Stimulated activated CD4-positive, alpha-beta T cell treated with anti-CD3 and anti-CD28 coated beads, Interleukin-1b, Interleukin-23, amount 100 ng/mL, for 1 hour (primary cell): ENCODE measurements at places on chromosomes 7 and 10.

DNA sequence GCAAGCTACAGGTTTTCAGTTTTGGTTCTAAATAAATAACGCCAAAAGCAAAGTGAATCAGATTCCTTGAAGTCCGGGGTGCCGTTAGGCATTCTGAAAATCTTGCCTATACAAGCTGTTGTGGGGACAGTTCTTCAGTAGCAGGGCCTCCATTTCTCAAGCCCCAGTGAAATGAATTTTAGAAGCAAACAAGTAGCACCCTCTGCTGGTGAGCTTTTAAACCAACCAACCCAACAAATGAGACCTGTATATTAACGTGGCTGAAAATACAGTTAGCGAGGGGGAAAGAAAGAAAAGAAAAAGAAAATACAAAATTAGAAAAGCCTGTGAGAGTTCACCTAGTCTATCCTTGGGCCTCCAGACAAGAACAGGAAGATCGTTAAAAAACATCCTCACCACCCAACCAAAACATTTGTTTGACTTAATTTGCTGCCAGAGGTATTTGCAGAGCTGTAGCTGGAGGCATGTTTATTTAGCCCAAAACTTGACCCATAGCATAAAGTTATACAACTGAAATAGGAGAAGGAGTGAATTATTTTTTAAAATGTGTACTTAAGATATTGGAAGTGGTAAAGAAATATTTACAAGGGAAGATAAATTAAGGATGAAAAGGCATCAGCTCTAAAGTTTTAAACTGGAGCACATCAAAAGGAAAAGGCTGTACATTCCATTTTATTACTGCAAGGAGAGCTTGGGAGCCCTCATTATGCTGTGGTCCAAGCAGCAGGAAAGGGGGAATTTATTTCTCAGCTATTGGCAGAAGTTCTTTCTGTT lies 98.9 kb downstream of the DYNC1I1 start:
- no peak for DNase-seq

DNA sequence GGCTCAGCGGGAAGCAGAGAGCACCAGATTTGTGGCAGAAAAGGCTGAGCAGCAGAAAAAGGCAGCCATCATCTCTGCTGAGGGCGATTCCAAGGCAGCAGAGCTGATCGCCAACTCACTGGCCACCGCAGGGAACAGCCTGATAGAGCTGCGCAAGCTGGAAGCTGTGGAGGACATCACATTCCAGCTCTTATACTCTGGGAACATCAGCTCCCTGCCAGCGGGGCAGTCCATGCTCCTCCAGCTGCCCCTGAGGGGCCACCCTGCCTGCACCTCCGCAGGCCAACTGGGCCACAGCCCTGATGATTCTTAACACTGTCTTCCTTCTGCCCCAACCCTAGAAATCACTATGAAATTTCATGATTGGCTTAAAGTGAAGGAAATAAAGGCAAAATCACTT lies 18.6 kb downstream of the CWF19L1 start:
- no peak for DNase-seq

DNA sequence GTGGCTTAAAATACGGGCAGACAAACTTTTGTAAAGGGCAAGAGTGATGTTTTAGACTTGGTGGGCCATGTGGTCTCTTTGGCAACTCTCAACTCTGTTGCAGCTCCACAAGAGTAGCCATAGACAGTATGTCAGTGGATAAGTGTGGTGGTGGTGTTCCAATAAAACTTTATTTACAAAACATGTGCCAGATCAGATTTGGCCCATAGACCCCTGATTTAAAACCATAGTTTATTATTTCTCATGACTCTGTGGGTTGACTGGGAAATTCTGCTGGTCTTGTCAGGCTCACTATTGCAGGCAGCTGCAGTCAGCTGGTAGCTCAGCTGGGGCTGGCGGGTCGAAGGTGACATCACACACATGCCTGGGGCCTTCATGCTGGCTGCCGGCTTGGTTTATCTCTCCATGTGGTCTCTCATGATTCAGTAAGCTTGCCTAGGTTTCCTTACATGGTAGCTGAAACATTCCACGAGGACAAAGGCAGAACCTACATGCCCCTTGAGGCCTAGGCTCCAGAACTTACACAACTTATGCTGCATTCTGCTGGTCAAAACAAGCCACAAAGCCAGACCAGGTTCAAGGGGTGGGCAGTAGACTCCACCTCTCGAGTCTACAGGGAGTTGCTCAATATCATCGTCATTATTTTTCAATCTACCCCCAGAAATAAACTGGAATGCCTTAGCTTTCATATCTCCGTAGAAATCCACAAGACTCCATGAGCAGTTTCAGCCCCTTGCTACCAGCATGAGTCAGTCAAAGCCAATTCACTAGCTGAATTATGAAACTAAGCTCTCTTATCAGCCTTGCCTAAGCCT lies 245.7 kb downstream of the WDR11 start:
- no peak for DNase-seq

DNA sequence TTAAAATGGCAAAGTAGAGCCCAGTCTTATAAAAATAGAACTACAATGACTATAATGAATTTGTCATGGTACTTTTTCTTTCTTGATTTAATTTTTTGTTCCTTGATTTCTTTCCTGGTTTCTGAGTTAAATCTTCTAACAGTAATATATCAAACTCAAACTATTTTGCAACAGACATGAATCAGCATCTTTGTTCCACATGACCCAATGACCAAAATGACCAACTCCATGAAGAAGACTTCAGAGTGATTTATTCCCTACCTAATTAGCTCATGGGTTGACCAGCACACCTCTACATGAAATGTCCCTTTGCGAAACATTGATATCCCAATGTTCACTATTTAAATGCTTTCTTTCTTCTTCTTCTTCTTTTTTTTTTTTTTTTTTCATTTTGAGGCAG lies 30.9 kb downstream of the NMT2 start:
- DNase-seq, result no peak

- DNase-seq, result no peak
These were observed 106.1 kb downstream of the PPP1R3A start for GRCh38 chr7:113812591-113813255.

DNA sequence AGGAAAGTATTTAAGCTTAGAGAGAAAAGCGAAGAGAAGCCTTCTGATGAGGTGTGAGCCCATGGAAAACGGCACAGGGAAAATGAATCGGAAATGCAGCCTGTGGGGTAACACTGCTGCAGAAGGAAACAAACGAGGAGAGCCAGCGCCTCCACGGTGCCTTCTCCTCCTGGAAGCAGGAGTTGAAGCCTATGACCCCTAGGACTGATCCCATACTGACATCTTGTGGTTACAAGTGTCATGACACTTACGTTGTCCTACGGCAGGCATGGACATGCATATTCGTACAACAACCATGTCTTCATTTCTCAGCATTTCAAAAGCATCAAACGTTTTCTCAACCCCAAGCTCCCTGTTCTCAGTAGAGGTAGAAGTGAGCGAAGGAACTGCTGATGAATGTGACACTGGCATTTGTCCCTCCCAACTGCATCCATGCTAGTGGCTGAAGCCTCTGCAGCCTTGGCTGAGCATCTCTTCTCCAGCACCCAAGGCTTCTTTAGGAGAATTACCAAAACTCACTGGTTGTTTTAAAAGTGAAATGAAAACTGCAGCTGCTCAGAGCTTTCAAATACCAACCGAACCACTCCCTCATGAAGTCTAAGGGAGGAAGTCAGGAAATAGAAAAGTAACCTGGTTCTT lies 160.2 kb downstream of the JAZF1 start:
- DNase-seq, result no peak

DNA sequence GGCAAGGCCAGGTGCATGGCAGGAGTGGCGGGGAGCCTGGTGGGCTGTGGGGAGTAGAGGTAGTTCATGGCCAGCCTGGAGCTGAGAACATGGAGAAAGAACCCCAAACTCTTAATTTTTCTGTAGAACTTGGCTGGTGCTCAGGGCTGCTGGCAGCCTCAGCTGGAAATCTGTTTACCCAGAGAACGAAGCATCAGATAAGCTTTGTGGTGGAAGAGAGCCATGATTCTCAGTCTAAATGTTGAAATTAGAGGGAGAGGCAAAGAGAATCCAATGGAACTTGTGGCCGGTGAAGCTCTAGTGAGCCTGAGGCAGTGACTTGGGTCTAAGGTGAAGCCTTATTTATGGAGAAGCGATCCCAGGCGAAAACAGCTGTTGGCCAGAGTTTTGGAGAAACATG lies 126.4 kb downstream of the CCDC3 start:
- DNase-seq, result no peak

DNA sequence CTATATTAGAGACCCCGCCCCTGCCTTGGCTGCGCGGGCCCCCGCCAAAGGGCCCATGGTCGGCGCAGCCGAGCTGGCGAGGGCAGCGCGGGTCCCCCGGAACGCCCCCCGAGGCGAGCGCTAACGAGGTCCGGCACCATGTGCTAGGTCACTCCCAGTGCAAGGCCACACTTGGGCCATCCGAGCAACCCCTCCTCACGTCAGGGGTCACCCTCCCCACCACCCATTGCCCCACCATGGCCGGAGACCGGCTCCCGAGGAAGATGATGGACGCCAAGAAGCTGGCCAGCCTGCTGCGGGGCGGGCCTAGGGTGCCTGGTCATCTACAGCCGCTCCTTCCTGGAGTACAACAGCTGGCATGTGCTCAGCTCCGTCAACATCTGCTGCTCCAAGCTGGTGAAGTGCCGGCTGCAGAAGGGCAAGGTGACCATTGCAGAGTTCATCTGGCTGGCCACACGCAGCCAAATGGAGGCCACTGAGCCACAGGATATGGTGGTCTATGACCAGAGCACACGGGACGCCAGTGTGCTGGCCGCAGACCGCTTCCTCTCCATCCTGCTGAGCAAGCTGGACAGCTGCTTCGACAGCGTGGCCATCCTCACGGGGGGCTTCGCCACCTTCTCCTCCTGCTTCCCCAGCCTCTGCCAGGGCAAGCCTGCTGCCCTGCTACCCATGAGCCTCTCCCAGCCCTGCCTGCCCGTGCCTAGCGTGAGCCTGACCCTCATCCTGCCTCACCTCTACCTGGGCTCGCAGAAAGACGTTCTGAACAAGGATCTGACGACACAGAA lies 12.4 kb upstream of the SEC24C start:
- no peak for DNase-seq

DNA sequence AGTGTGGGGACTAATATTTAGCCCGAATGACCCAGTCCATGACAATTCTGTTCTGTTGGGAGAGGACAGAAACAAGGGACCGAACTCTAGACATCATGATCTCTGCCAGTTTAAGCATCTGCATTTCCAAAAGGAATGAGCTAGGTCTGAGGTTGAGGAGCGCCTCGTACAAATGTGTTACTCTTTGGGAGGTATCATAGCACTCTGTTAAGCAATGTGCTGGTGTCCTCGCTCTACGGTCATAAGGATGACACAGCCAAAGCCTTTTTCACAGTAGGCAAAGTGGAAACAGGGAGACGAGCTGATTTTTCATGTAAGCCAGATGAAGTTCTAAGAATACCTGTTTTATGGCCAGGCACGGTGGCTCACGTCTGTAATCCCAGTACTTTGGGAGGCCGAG lies 15.4 kb upstream of the CCDC3 start:
- DNase-seq, result no peak

- DNase-seq, result no peak
These were observed 112.1 kb downstream of the FAM53B start for GRCh38 chr10:124632064-124632531.

- no peak for DNase-seq
These were observed 45.5 kb downstream of the CAV1 start for GRCh38 chr7:116570306-116570705.

DNA sequence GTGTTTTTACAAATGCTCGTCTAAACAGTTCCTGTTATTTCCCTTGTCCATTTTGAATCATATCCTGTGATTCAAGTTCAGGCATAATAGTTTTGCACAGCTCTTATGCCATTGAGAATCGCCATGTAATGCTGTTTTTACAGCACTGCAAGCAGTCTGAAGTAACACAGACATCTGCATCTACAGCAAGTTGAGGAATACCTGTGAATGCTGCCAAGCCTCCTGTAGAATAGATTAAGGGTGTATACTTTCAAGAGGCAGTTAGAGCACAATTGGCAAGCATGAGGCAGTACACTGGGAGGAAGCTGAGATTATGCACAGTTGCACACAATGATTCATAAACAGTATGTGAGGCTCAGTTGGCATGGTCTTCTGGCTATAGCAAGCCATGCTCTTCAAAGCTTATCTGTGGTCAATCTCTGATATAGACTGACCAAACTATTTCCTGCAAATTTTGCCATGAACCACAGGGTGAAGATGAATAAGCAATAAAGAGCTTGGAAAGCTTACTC lies 121.9 kb upstream of the AKR1E2 start:
- DNase-seq, result no peak

DNA sequence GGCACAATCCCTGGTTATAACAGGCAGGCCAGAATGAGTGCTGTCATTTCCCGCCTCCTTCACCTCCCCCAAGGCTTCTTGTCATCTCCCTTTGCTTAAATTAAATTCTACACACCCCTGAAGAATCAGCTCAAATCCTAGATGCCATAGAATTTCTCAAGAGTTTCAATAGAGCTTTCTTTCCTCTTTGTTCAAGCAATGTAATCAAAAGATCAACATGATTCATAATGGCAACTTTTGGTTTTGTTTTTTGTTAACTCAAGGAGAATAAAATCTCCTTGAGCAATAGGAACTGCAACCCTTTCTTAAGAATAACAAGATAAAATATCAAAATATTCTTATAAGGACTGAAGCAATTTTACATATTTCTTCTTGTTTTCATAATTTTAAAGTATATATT lies 180.8 kb upstream of the CDK1 start:
- DNase-seq, result no peak

GRCh38 chr7:128164955-128165670 lies 76.0 kb upstream of the LEP start:
- no peak for DNase-seq

DNA sequence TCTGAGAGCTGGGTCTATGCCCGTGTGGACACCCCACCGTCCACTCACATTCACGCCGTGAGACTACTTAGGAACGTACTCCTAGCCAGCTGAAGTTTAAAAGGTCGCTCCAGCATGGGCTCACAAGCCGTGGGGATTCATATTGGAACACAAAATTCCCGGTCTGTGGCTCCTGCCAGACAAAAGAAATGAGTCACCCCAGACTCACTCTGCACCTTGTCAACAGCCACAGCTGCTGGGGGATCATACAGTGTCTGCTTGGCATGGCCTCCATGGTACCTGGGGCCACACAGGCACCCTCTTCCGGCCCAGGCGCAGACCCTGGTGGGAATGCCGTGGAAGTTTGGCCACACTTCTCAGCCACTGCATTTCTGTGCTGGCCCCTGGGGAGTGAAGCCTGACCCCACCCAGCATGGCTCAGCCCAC lies 228.4 kb downstream of the DNAJB6 start:
- DNase-seq, result no peak

GRCh38 chr7:123769371-123769770 lies 20.6 kb upstream of the WASL start:
- no peak for DNase-seq

GRCh38 chr7:3156508-3156907 lies 112.8 kb upstream of the CARD11 start:
- no peak for DNase-seq

- DNase-seq, result no peak
These were observed 3.1 kb upstream of the HOXA4 start for GRCh38 chr7:27133409-27134231.

GRCh38 chr10:90087197-90088023 lies 386.0 kb downstream of the KIF20B start:
- no peak for DNase-seq

GRCh38 chr7:157423348-157423747 lies 86.5 kb downstream of the DNAJB6 start:
- DNase-seq, result no peak

- no peak for DNase-seq
These were observed 38.0 kb downstream of the INPP5A start for GRCh38 chr10:132575320-132576201.
